Hematopoietic multipotent progenitor cell treated with erythropoietin and hydrocortisone succinate and interleukin-3 and kit ligand, for 15 days (in vitro differentiated cells): ENCODE measurements at places on chromosomes 7 and 10.

DNA sequence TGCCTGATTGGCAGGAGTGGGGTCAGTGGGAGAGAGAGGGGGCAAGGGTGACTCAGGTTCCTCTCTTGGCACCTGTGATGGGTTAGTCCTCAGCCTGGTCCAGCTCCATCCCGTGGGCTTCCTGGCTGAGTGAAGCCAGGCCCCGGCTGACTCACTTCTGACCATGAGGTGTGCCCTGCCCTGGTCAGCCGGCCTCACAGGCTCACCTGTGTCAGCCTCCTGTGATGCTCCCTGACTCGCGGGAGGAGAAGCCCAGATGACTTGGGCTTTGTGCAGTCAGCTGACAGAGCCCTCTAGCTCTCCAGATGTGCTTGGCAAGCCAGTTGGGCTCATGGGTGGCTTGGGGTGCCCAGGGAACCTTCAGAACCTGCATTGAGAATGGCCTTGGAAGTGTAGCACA is 16.0 kb upstream of the PPIF start:
- no peak for DNase-seq

GRCh38 chr10:2798336-2799022 is 268.9 kb upstream of the PFKP start:
- no peak for DNase-seq

GRCh38 chr7:129949292-129950133 is 3.2 kb downstream of the UBE2H start:
- DNase-seq: no peak

- no peak for DNase-seq
Observed at GRCh38 chr7:102421706-102422240, 11.6 kb upstream of the ORAI2 start.

DNA sequence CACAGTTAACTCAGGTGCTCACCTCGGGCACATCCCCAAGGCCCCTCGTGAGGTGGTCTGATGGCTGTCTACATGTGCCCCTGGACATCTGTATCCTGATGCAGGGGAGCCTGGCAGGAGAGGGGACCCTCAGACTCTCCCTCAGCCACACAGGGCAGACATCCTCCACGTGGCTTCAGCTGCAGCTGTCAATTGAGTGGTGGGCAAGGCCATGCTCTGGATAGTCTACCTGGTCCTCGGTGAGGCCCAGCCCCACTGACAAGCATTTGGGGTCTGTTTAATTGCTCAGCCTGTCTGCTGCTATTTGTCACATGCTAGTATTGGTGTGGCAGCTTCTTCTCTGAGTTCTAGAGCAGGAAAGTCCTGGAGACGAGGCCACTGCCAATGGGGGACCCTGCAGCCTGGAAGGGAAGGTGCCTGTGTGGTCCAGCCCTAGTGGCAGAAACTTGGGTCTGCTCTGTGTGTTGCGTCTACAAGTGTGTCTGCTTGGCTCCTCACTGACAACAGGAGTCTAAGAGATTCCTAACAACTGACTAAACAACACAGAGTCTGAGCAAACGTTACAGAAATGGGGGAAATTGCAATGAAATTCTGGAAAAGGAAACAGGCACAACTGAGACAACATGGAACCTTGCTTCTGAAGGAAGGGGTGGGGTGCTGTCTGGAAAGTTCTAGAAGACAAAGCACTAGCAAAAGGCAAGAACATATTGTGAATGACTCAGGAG is 59.3 kb upstream of the IGFBP3 start:
- DNase-seq: no peak
